ENCODE measurements at places on chromosomes 6 and 20.

GRCh38 chr20:24909861-24910260 lies 39.2 kb upstream of the CST7 start:
- DNase-seq, result no peak

- DNase-seq, result no peak
These were observed 42.1 kb downstream of the AFG1L start for GRCh38 chr6:108336971-108337370.

- DNase-seq, result no peak
These were observed 6.7 kb upstream of the HSF2 start for GRCh38 chr6:122392564-122393350.

GRCh38 chr6:135520781-135521180 lies 23.2 kb upstream of the AHI1 start:
- DNase-seq, result no peak

DNA sequence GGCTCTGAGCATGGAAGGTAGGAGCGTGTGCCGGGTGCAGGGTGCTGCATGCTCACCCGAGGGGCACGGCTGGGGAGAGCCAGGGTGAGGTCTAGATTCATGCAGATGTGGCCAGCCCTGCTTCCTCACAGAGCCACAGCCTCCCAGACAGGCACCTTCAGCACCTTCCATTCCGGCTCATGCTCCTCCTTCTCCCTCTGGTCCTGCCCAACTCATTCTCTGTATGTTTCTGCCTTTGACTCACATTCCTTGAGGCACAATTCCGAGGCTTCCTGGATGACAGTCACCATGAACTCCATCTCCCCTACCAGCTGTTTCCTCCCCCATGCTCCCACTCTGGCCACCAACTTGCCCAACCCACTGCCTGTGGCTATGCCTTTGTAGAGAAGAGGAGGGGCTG lies 35.4 kb downstream of the DACT2 start:
- no peak for DNase-seq

- no peak for DNase-seq
These were observed 275.4 kb upstream of the TFAP2D start for GRCh38 chr6:50437901-50438300.

GRCh38 chr6:14348389-14348788 lies 230.8 kb downstream of the CD83 start:
- DNase-seq, result no peak

GRCh38 chr6:73606428-73606827 lies 47.4 kb downstream of the SLC17A5 start:
- DNase-seq, result no peak

- DNase-seq, result peak; percentile 18
These were observed 7.9 kb downstream of the NKX2-2 start for GRCh38 chr20:21505810-21506530.

- DNase-seq, result no peak
These were observed 82.5 kb downstream of the B3GAT2 start for GRCh38 chr6:70874181-70874913.

DNA sequence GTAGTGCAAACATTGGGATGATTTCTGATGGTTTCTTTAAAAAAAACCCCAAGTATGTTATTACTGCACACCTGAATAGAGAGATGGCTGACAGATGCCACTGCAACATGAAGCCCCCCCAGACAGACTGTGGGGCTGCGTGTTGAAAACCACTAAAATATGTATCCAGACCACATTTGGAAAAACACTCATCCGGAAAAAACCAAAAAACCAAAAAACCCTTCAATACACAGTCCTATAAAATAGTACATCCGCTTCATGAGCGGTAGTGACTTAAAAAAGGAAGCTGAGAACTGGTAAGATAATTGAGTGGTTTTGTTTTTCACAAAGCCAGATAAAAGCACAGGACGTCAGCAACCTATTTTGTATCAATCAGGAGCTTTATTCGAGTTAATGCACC lies 47.1 kb upstream of the EDN3 start:
- no peak for DNase-seq

- no peak for DNase-seq
These were observed at the start of gene EYA4 for GRCh38 chr6:133241086-133241900. Gene EYA4 (plus strand): TSS chr6:133241357. CDS start chr6:133274781, 33,424 bp downstream.

- peak; percentile 74 for DNase-seq
These were observed 181.9 kb downstream of the SYNDIG1 start for GRCh38 chr20:24651171-24651975.

DNA sequence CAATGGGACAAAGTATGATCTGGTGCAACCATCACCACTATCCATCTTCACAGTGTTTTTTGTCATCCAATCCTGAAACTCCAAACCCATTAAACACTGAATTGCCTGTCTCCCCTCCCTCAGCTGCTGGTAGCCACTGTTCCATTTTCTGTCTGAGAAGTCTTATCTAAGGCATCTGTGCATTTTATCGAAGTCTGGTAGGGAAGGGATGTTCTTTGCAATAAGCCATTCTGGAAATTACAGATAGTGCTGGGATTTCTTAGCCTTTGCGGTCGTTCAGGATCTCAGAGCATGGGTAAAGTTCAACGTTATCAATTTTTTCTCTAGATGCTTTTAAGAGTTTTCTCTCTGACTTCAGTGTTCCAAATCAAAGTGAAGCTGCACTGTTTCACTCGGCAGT lies 24.1 kb downstream of the KIF25 start:
- DNase-seq, result peak; percentile 28

GRCh38 chr6:170162011-170162774 lies 128.7 kb downstream of the DLL1 start:
- DNase-seq, result no peak

GRCh38 chr6:7241160-7241559 lies 71.8 kb downstream of the SSR1 start:
- no peak for DNase-seq

- DNase-seq, result peak; percentile 98
These were observed 609.8 kb downstream of the RFPL4B start for GRCh38 chr6:112956696-112957535.

DNA sequence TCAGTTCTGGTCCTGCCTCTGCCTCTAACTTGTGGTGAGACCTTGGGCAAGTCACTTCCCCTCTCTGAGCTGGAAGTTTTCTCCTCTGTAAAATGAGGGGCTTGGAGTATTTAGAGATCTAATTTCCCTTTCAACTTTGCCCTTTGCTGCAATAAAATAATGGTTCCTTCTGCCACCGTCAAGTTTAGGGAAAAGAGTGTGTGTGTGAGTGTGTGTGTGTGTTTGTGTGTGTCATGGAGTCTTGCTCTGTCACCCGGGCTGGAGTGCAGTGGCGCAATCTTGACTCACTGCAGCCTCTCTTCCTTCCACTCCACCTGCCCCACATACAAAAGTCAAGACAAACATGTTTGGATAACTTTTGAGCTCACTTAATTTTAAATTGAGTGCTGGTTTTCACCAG lies 39.2 kb upstream of the PIM1 start:
- DNase-seq, result peak; percentile 49

GRCh38 chr6:167683028-167683862 lies 143.5 kb upstream of the AFDN start:
- peak; percentile 1 for DNase-seq

DNA sequence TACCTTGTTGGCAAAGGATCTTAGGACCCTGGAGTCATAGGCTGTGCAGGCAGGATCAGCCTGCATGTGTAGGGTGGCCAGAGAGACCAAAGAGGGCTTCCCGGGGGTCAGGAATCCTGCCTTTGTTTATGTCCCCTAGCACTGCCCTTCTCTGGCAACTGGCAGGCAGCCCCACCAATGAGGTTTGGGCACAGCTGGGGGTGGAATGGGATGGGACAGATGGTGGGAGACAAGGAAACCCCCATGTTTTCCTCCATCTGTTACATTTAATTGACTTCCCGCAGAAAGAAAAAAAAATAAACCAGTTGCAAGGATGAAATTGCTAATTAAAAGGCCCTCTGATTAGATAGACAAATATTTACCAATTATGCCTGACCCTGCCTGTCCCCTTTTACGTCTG lies 27.6 kb downstream of the CD40 start:
- DNase-seq, result no peak

DNA sequence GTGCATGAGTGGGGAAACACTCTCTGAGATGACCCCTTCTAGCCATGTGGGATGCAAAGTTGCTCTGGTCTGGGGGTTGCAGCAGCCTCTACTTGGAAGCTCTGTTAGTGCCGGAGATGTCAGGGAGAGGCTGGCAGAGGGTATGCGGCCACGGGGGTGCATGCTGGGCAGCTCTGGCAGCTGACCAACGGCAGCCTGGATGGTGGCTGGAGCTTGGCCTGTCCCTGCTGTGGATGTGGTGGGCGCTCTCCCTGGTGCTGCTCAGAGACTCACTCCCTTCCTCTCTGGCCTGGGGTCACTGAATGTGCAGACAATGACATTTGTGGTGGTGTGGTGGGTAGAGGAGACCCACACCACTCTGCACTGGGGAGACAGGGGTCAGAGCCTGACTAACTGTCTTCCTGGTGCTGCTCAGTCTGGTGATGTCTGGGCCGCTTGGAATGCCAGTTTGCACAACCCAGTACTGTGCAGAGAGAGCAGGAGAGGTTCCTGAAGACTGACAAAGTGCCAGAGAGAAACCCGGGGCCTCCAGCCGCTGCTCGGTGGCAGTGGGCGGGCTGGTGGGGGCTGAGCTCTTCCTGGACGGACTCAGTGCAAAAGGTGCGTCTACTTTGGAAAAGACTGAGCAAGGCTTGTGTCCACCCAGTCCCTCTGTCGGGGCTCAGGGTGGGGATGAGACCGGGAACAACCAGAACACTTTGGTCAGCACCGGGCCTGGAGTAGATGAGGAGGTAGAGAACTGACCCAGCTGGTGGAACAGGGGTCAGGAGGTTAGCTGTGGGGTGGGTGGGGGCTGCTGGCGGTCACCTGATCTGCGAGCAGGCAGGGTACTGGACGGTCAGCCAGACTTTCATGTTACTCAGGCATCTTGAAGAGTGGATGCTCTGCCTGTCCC lies 2.7 kb downstream of the MYT1 start:
- DNase-seq, result peak; percentile 9

DNA sequence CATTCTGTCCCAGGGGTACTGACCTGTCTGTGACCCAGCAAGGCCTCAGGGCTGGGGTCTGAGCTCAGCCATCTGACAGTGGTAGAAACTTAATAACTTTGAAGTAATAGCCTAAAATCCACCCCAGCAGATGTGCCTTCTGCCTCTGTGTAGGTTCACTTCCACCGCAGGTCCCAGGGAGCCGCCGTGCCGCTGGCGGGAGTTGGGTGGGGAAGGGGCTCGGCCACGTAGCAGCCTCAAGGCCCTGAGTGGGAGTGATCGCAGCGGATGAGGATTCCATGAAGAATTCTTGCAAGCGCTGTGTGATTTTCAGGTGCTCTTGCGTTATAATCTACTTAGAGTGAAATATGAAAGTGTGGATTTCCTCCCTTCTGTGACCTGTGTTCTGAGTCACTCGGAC lies 163.7 kb downstream of the DTNBP1 start:
- DNase-seq, result no peak

GRCh38 chr20:1946442-1946761 lies 47.5 kb downstream of the PDYN start:
- DNase-seq, result no peak

DNA sequence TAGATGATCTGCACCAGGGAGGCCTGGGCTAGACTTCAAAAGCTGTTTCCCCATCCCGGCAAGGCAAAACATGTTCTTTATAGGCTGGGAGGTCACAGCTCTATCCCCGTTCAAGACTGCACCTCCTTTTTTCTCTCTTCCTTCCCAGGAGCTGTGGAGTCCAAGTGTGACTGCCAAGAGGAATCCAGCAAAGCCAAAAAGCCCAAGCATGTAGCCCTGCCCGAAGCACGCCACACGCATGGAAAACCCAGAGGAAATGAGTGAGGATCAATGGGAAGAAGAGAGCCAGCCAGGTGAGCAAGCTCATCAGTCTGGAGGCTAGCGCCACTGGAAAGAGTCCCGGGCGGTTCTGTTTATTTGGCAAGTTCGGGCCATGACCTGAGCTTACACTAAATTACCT lies 240.4 kb downstream of the PRL start:
- no peak for DNase-seq

- no peak for DNase-seq
These were observed 3.7 kb downstream of the OGFR start for GRCh38 chr20:62808211-62808865.

DNA sequence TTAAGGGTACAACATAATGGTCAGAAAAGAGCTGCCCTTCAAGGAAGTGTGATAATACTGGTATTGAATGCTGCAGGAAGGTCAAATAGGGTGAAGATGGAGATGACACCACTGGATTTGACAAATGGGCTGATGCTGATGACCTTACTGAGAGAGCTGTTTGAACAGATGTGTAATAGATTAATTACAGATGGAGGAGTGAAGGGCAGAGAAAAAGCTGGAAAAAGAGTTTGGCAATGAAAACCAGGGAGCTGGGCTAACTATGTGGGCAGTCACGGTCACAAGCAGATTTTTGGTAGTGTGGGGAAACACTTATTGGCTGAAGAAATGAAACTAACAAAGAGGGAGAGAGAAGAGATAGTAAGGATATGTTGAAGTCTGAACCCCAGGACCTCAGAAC lies 83.6 kb upstream of the ENPP5 start:
- no peak for DNase-seq

DNA sequence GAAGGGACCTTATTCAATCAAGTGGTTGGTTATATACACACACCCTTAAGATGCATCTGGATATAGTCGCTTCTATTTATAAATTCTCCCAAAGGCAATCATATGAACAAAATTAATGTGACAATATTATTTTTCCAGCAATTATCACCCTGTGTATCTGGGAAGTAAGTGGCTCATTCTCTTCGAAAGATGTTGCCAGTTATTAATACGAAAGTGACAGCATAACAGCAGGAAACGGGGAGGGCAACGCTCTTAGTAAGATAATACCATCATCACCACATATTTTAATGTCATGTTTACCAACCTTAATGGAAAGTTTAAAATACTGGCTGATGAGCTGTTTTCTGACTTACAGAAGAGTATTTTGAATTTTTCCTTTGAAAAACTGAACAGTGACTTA lies 697.2 kb upstream of the AGPAT4 start:
- DNase-seq, result no peak

DNA sequence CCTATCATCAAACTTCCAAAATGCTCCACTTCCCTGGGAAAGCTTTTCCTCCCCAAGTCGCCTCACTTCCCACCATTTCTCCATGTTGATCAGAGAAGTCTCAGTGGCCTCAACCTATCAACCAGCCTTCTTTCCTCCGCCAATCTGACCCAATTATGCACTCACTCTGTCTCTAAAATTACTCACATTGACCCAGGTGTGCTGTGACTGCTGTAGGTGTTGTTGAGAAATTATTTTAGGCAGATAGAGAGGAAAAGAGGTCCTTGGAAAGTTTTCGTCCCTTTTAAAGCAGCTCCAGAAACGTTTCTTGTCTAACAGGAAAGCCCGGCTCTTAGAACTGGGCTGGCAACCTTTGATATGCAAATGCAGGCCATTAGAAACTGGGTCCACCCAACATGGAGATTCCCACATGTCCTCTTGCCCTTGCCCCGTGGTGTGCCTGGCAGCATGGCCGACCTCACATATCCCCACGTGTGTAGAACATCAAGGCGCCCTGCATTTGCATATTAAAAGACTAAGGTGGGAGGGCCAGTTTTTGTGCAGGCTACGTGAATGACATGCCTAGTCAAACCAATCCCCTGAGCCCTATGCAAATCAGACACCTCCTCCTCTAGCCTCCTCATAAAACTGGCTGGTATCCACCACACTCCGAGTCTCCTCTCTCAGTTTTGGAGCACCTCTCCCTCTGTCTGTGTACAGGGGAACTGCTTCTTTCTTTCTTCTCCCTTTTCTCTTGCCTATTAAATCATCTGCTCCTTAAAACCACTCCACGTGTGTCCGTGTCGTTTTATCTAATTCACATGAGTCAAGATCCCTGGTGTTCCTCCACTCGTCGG lies 12.9 kb downstream of the IPCEF1 start:
- peak; percentile 61 for DNase-seq

GRCh38 chr6:134303891-134304290 lies 14.0 kb downstream of the SGK1 start:
- no peak for DNase-seq

GRCh38 chr20:18066421-18067333 lies 9.0 kb upstream of the OVOL2 start:
- no peak for DNase-seq

- DNase-seq, result no peak
These were observed 515.2 kb downstream of the MAFB start for GRCh38 chr20:40173872-40174271.
